AG09319 (cell line): ENCODE measurements at places on chromosomes 1 and 21.

- DNase-seq = no peak
Measured at GRCh38 chr1:182556279-182556678, 32.8 kb downstream of the RNASEL start.

DNA sequence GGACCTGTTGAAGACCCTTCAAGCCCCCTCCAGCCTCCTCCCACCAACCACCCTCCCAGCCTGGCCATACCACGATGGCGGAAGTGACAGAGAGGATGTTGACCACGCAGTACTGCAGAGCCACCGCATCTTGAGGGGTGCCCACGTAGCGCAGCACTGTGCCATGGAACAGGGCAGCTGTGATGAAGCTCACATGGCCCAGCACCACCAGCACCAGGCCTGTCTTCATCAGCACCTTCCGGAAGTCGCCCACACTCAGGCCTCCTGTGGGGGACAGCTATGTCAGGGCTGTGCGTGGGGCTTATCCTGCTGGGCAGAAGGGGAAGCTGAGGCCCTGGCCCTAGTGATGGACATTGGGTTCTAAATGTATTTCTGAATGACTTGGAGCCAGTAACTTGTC is 3.1 kb downstream of the TMEM54 start:
- DNase-seq = no peak

- DNase-seq = no peak
Measured at GRCh38 chr1:7561936-7562728, 209.0 kb upstream of the VAMP3 start.

DNA sequence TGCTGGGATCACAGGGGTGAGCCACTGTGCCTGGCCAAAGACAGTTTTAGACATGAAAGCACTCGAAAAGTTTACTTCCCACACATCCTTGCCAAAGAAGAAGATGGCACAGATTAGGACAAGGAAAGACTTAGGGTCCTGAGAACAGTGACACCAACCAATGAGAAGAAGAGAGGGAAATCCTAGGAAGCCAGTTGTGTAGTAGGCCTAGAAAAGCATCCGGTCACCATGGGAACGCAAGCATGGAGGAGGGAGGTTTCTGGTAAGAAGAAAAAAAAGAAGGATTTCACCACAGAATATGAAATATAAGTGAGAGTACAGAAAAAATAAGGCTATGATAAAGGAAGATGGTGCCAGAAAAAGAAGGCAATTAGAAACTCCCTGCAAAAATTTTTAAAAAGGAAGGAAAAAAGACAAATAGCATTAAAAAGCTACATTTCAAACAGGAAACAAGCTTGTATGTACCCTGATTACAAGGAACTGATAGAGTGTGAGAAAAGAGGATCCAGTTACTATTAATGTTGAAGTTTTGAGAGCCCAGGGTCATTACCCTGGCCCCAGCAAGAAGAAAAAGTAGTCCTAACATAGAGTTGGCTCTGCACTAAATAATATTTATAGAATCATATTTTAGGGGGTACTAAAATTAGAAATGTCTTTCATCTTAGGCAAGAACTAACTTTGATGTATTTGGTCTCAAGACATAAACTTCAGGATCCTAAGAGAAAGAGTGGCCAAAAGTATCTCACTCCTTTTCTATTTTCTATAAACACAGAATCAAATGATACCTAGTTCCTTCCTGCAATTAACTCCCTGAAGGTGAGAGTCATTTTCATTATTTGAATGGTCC is 16.1 kb downstream of the DIPK1A start:
- no peak for DNase-seq

DNA sequence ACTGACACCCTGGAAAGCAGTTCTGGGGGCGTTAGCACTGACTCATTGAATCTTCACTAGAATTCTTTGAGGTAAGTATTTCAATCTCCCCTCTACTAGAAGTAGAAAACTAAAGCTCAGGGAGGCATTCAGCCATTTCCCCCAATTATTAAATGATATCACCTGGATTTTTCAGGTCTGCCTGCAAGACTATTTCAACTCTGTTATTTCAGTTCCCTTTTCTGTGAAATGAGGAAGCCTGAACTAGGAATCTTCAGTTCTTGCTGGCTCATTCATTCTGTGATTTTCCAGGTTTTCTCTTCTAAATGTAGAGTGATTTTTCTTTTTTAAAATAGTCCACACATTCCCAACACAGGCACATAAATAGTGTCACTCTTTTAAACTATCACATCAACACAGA is 337.0 kb upstream of the NR5A2 start:
- DNase-seq = no peak
